ENCODE measurements at places on chromosomes 11 and 22.

GRCh38 chr11:76269661-76270261 lies 63.5 kb upstream of the WNT11 start:
- DNase-seq = no peak

GRCh38 chr22:40332319-40332781 lies 13.9 kb upstream of the ADSL start:
- DNase-seq = peak; percentile 34

GRCh38 chr11:134670961-134671370 lies 258.9 kb upstream of the B3GAT1 start:
- DNase-seq = no peak

DNA sequence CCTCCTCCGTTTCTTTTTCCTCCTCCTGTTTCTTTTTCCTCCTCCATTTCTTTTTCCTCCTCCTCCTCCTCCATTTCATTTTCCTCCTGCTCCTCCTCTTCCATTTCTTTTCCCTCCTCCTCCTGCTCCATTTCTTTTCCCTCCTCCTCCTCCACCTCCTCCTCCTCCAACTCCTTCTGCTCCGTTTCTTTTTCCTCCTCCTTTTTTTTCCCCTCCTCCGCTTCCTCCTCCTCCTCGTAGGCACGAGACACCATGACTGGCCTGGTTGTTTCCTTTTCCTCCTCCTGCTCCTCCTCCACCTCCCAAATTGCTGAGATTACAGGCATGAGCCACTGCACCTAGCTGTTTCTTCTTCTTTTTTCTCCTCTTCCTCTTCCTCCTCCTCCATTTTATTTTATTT lies 25.6 kb upstream of the DRICH1 start:
- no peak for DNase-seq

DNA sequence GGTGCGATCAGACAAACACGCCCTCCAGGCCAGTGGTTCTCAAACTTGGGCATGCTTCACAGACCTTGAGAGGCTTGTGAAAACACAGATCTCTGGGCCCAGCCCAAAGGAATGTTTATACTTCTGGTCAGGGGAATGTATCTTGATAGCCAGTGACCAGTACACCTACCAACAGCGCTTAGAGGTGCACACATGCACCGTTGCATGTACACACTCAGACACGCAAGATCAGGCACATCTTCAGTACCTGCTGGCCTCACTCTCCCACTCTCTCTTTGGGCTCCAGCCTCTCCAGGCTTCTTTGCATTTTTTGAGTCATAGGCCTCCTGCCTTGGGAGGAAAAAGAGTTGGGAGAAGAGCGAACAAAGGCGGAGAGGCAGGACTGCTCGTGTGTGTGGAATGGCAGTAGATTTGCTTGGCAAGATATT lies 11.7 kb upstream of the FXYD6 start:
- DNase-seq = no peak

- no peak for DNase-seq
Measured at GRCh38 chr11:112343368-112344039, 82.8 kb upstream of the PLET1 start.

DNA sequence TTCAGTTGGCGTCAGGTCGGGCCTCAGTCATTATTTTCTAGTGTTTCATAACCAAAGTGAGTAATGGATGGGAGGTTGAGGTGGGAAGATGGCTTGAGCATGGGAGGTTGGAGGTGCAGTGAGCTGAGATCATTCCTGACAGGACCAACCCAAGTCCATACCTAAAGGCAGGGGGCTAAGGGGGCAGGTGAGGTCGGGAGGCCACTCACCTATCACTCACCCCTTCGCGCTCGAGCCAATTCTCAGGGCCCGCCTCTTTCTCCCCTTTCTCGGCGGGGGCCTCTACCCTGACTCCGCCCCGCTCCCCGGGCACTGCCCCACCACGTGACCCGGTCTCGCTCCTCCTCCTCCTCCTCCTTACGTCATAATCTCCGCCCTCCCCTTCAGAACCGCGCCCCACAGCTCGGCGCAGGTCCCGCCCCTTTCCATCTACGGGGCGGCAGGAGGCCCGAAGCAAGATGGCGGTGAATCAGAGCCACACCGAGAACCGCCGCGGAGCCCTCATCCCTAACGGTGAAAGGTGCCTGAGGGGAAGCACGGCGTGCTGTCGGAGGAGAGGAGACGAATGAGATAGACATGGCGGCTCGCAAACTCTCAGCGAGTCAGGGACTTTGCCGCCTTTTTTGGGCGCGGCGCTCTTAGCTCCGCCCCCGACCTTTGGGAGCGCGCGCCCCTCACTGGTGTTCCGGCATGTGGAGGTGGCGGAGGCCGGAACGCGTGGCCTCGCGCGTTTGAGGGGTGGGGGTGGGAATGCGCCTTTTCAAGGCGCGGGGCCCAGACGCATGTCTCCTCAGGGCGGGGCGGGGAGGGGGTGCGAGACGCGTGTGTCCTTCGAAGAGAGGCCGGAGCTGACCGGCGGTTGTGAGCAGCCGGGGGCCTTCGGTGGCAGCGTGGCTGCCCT lies at the start of gene WBP2NL:
WBP2NL (plus strand) TSS at position 428 of the 901 bp plus-strand sequence; CDS start at position 459, 31 bp downstream.
- peak; percentile 78 for DNase-seq
